ENCODE measurements at places on chromosomes 7 and 10.

DNA sequence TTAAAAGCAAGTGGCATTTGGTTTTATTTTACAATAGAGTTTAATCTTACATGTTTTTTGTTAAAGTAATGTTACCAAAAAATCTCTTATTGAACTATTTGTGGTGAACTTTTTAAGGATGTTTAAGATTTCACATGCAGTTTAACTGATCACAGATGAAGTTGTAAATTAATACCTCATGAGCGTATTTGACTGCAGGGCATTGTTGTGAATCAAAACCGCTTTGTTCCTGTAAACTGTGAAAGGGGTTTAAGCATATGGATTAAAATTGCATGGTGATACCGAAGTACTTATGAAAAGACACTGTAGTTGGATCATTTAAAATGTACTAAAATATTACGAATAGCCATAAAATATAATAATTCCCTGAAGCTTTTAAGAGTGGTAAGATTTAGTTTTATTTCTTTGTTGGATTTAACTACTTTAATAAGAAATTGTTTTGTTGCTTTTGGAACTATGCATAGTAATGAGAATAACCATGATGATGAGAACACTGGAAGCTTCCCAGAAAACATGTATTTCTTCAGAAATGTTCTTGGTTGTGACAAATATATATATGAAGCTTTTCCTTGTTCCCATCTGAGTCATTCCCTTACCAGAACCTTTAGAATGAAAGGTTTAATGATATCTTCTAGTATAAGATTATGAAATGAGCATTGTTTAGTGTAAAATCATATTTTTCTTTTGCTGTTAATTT, 131.3 kb downstream of the ADK start:
- no peak for DNase-seq

- no peak for DNase-seq
Observed at GRCh38 chr7:437329-438251, 82.1 kb downstream of the PDGFA start.

GRCh38 chr7:150631866-150632864, at the start of gene GIMAP6:
Gene GIMAP6, minus strand, starts transcription at chr7:150632385. Its CDS starts 2,243 bp downstream, at chr7:150630142.
- DNase-seq, result peak; percentile 50

- DNase-seq, result no peak
Observed at GRCh38 chr10:114559636-114560035, 98.4 kb downstream of the ABLIM1 start.

DNA sequence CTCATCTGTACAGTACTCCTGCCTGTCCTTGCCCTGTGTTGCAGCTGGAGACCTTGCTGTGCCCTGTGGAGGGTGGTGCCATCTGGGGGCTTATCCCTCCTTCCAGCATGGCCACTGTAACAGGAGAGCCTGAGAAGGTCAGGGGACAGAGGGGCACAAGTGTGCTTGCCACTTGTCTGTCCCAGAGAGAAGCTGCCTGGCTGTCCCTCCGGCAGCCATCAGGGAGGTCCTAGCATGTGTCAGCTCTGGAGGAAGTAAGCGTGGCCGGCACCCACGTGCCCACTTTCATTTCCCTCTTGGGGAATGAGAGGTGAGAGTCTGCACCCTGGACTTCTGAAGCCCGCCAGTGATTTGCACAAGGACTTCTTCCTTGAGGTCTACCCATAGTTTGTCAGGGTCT, 97.0 kb upstream of the PPIF start:
- DNase-seq, result no peak

DNA sequence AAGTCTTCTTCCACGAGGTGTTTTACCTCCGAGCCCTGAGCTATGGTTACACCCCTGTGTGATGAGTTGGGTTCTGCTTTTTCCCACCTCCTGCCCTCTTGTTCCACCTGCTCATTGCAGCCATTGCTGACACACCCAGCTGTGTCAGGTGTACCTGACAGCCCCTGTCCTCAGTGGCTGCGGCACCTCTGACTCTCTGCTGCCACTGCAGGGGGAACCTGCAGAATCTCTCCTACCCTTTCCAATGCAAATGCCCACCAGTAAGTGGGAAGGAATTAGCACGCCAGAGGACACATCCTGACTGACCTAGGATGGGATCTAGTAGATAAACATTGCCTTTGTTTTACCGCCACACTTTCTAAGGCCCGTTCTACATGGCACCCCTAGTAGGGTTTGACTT, 600.9 kb upstream of the MKI67 start:
- no peak for DNase-seq

DNA sequence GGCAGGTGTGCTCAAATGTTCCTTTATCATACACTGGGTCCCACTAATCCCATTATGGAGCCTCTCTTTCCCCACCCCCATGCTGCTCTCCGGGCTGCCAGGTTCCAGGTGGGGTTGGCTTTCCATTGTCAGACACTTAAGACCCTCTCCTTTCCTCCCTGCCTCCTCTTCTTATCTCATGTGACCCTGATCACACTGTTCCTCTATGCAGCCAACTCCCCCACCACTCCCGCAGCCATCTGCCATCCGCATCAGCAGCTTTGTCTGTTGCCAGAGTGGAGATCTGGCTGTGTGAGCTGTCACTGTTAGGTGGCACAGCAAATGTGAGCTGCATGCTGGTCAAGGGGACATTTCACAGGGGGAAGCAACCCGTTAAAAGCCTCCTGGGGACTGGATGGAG, 391.4 kb downstream of the TNS3 start:
- no peak for DNase-seq

DNA sequence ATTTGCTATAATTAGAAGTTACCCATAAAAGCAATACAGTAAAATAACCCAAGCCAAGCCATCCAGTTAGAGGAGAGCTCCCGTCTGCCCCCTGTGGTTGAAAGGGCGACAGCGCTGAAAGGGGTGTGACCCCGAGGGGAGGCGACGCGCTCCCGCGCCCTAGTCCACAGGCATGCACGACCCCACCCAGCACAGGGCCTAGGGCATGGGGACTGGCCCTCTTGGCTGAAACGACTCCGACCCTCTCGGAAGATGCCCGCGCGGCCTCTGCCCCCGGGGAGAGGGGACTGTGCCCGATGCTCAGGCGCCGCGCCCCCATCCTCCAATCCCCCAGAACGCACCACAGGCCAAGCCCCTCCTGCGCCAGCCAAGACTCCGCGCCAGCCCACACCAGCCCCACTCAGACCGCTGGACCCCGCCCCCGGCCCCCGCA, 64.0 kb downstream of the CSGALNACT2 start:
- DNase-seq, result peak; percentile 60

- DNase-seq, result no peak
Observed at GRCh38 chr10:19767876-19768275, 48.4 kb upstream of the PLXDC2 start.

DNA sequence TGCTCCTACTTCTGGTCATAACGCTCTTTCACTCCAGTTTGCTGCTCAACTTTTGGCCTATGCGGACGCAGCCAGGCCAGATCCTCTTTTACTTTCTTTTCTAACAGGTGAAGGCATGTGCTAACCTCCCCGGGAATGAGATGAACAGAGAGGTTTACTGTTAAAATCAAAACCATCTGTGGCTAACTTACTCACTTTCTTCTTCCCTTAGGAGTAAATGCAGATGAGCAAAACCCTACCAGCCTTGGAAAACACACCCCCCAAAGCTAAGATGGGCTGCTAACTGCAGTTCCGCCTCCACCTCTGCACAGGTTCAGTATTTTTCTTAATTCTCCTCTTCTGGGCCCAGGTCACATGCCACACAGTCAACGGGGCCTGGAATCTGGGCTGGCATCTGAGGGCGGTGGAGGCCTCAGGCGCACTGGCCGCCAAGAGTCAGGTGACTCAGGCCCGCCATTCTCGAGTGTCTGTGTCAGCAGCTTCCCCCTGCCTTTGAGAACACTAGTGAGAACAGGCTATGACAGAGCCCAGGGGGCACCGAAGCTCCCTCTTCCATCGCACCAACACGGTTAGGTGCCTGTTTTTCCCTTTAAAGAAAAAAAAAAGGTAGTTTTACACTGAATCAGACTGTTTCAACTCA, 11.1 kb downstream of the FAM53B start:
- peak; percentile 58 for DNase-seq

DNA sequence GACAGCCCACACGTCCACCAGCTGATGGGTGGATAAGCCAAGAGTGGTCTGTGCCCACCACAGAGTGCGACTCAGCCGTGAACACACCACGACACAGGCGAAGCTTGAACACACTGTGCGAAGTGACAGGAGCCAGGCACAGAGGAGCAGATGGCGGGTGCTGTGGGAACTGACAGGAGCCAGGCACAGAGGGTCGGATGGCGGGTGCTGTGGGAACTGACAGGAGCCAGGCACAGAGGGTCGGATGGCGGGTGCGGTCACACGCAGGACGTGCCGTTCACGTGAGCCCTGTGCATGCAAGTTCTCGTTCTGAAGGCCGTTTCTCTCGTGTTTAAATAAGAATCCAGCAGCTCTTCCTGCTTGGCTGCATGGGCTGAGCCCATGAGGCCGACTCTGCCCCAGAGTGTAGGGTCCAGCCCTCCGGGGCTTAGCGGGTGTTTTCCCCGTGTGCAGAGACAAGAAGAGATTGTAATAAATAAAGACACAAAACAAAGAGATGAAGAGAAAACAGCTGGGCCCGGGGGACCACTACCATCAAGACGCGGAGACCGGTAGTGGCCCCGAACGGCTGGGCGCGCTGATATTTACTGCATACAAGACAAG, 5.9 kb upstream of the ADAP1 start:
- no peak for DNase-seq

- no peak for DNase-seq
Observed at GRCh38 chr7:40972426-40972825, 730.5 kb downstream of the INHBA start.

DNA sequence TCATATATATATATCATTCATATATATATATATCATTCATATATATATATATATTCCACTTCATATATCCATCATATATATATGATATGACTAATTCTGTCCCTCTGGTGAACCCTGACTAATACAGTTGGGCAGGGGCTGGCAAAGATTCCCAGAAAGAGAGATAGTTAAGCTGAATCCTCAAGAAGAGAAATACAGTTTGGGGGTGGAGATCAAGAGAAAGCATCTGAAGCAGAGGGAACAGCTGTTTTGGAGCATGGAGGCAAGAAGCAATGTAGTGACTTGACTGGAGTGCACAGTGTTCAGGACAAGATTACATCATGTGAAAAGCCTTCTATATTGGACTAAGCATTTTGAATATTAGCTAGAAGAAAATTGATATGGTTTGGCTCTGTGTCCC, 540.7 kb downstream of the MAGI2 start:
- DNase-seq, result no peak

DNA sequence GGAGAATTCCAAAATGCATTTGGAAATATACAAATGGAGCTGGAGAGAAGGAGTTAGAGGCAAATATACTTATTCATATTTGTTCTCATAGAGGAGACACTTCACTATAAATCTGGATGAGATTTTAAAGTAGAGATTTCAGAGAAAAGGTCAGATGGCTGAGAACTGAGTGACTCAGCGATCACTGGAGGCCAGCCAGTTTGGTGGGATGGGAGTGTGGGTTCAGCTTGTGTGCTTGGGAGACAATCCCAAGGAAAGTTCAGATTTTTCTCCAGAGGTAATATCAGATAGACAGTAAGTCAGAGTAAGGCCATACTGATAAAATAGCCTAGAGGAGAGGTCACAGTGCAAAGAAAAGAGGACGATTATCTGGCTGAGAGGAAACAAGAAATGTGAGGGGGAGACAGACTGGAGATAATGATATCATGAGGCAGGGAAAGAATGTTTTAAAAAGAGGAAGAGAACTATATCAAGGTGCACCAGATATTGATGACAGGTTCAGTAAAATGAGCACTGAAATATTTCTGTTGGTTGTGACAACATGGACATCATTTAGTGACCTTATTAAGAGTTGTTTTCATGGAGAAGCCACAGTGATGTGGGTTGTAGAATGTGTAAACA, 67.0 kb downstream of the MDFIC start:
- no peak for DNase-seq

DNA sequence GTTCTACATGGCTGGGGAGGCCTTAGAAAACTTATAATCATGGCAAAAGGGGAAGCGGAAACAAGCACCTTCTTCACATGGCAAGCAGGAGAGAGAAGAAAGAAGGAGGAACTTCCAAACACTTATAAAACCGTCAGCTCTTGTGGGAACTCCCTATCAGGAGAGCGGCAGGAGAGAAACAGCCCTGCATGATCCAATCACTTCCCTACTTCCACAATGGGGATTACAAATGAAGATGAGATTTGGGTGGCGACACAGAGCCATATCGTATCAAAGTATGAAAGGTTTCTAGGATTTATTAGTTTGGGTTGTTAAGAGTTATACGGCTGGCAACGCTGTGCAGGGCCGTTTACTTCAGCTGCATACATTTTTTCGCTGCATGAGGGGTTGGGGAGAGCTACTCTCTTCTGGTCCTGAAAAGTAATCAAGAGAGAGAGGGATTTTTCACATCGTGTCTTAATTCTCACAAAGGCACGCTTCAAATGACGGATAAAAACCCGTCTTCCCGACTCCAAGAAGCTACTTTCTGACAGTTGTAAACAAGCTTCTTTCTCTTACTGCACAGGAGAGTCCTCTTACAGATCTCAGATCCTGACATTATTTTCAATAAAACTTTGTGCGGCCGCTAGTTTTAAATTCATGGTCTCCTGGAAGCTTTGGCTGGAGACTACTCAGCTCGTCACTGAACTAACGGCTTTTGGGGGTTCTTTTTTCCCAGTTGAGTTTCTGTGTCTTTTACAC, 751 bp upstream of the GTPBP10 start:
- DNase-seq, result no peak

DNA sequence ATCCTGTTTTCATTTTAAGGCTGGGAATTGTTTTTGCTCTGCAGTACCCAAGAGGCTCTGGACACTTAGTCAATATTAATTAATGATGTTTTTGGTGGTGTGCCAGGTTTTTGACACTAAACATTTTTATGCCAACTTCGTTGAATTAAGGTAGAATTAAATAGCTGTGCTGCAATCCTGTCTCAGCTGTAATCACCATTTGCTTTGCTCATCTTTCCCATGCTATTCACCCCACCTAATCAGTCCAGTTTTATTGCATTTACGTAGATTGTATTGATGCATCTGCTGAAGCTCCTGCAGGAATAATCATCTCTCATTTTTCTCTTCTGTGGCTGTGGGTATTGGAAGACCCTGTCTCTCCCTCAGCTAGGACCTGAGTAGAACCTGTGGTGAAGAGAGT, 52.6 kb upstream of the TRUB1 start:
- no peak for DNase-seq

DNA sequence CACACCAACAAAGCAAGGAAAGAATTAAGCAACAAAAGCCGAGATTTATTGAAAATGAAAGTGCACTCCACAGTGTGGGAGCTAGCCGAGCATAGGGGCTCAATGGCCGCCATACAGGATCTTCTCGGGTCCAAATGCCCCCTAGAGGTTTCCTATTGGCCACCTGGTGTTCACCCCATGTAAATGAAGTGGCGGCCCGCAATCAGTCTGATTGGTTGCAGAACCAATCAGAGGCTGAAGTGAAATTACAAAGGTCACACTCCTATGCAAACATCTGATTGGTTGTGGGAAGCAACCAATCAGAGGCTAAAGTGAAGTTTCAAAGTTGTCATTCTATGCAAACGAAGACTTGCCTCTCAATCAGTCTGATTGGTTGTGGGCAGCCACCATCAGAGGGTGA, 61.8 kb upstream of the SLC35B4 start:
- DNase-seq, result no peak

Data from stimulated activated naive CD8-positive, alpha-beta T cell treated with anti-CD3 and anti-CD28 coated beads, Interleukin-15, amount 100 ng/mL, for 72 hours (primary cell).